ENCODE measurements at places on chromosomes 16 and 17. TPM values are rescaled to one million over a fixed set of nuclear protein-coding genes. Genes with fewer than 3 reads are reported as not detected.

CCL1 gene
- polyA plus RNA-seq = not detected

TMC7 gene
- polyA plus RNA-seq = 6.0 TPM

GH1 gene
- polyA plus RNA-seq = not detected

PRSS33 gene
- polyA plus RNA-seq = 0.21 TPM

KCNH6 gene
- 1.7 TPM for polyA plus RNA-seq

GRCh38 chr16:22977294-22977697, 163.3 kb downstream of the HS3ST2 start:
- peak; percentile 32 for DNase-seq
- H3K4me1 ChIP-seq = no peaks in the 10 kb centered on the region
- peaks cover 3% of the 10 kb centered on the region for H3K27me3 ChIP-seq
- H3K36me3 ChIP-seq = no peaks in the 10 kb centered on the region

DNA sequence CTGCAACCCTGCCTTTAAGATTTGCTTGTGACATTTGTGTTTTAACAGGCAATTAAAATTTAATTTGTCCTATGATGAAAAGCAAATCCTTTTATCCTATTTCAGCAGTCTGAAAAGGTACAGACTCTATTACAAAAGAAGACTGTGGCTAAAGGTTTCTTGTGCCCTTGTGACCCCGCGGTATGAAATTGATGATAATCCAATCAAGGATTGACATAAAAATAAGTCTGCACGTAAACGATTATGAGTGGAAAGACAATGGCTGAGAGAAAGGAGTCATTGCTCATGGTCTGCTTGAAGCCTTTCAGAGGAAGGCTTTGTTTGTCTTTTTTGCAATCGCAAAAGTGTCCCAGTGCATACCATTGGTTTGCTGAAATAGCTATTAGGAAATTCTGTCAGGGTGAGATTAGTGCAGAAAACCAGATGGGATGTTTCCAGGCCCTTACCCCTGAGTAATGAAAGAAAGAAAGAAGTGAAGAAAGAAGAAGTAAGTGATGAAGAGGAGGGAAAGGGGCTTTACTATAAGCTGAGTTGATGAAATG, 867.8 kb upstream of the CDH8 start:
- H3K27ac ChIP-seq = no peak overlapping the region
- H3K36me3 ChIP-seq = no peaks in the 10 kb centered on the region
- no peaks in the 10 kb centered on the region for H3K27me3 ChIP-seq
- no peaks in the 10 kb centered on the region for H3K4me1 ChIP-seq
- H3K4me3 ChIP-seq = no peak overlapping the region

DNA sequence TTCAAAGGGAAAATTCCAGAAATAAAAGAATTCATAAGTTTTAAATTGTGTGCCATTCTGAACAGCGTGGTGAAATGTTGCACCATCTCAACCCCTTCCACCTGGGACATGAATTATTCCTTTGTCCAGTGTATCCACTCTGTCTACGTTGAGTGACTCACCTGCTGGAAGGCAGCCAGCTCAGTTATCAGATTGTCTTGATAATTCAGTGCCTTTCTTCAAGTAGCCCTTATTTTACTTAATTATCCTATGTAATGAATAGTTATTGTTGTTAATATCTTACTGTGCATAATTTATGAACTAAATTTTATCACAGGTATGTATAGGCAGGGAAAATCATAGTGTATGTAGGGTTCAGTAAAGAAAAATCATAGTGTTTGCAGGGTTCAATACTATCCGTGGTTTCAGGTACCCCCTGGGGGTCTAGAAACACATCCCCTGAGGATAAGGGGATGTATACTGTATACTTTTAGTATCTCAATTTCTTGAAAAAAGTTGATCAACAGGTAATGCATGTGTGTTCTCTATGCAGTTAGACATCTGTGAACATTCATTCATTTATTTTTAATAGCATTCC, 7.7 kb upstream of the PCTP start:
- no peak for DNase-seq
- no peak overlapping the region for H3K4me3 ChIP-seq
- H3K27me3 ChIP-seq = no peaks in the 10 kb centered on the region
- no peak overlapping the region for H3K27ac ChIP-seq
- H3K36me3 ChIP-seq = no peaks in the 10 kb centered on the region

GRCh38 chr16:4052096-4052495, 64.1 kb downstream of the ADCY9 start:
- H3K27me3 ChIP-seq = peaks cover 3% of the 10 kb centered on the region
- no peak overlapping the region for H3K27ac ChIP-seq
- H3K36me3 ChIP-seq = no peaks in the 10 kb centered on the region
- H3K4me1 ChIP-seq = peaks cover 28% of the 10 kb centered on the region
- no peak for DNase-seq
- no peak overlapping the region for H3K4me3 ChIP-seq

- no peaks in the 10 kb centered on the region for H3K27me3 ChIP-seq
- no peak overlapping the region for H3K27ac ChIP-seq
- no peak overlapping the region for H3K4me3 ChIP-seq
- DNase-seq = no peak
Measured at GRCh38 chr17:18267927-18268711, 7.7 kb downstream of the MIEF2 start.

DNA sequence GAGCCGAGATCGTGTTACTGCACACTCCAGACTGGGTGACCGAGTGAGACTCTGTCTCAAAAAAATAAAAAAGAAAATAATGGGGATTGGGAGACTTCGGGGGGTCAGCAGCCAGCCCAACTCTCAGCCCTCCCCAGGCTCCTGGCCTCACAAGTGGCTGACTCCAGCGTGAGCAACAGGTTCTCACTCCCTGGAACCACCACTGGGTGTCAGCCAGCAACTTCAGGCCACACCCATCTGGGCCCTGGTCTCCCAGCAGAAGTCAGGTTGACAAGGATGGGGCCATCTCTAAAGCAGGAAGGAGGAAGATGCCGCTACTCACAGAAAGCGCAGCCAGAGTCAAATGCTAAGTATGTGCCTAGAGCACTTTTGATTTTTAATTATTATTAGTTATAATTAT, 139.4 kb downstream of the C16orf78 start:
- H3K27me3 ChIP-seq = no peaks in the 10 kb centered on the region
- H3K36me3 ChIP-seq = peaks cover 3% of the 10 kb centered on the region
- peaks cover 49% of the 10 kb centered on the region for H3K4me1 ChIP-seq
- DNase-seq = no peak

DNA sequence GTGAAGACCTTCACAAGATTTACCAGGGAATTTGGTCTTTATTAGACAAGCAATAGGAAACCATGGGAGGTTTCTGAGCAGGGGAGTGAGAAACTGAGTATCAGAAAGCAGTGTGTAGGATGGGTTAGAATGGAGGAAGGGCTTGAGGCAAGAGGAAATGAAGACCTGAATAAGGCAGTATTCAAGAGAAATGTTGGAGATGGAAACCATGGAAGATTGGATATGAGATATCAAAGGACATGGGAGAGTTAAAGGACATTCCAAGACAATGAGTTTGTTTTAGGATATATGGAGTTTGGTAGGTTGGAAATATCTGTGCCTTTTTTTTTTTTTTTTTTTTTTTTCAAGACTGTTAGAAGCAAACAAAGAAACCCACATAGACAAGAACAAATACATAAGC, 21.3 kb upstream of the FAM20A start:
- no peaks in the 10 kb centered on the region for H3K27me3 ChIP-seq
- no peak for DNase-seq
- H3K27ac ChIP-seq = no peak overlapping the region
- no peaks in the 10 kb centered on the region for H3K36me3 ChIP-seq
- no peak overlapping the region for H3K4me3 ChIP-seq
- H3K4me1 ChIP-seq = no peaks in the 10 kb centered on the region

DNA sequence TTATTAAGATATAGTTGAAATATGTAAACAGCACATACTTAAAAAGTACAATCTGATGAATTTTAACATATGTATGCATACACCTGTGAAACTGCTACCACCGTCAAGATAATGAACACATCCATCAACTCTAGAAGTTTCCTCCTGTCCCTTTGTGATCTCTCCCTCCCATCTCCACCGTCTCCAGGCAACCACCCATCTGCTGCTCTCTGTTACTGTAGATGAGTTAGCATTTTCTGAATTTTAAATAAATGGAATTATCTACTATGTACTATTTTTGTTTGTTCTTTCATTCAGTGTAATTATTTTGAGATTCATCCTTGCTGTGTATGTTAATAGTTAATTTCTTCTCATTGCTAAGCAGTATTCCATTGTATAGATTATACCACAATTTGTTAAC, 40.2 kb upstream of the SMPD3 start:
- no peak overlapping the region for H3K27ac ChIP-seq
- peaks cover 7% of the 10 kb centered on the region for H3K4me1 ChIP-seq
- no peaks in the 10 kb centered on the region for H3K27me3 ChIP-seq

DNA sequence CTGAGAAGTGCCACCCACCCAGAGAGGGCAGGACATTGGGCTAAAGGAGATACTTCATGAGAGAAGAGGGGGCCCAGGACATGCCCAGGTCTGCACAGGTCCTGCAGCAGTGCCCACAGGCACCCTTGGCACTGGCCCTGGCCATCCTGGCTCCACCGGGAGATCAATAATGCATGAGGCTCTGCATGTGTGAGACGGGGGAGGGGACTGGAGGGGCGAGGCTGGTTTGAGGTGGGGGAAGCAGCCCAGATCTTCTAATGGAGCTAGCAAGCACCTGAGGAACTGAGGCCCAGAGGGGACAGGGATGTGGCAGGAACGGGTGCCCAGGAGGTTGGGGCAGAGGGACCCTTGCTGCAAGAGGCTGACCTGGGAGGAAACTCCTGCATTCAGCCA, 567 bp downstream of the OSBPL7 start:
- no peaks in the 10 kb centered on the region for H3K27me3 ChIP-seq
- H3K4me1 ChIP-seq = peaks cover 32% of the 10 kb centered on the region
- H3K4me3 ChIP-seq = peak overlapping the region; percentile 84
- peaks cover 60% of the 10 kb centered on the region for H3K36me3 ChIP-seq
- DNase-seq = no peak

GRCh38 chr16:12024429-12024828, 47.9 kb downstream of the SNX29 start:
- no peak for DNase-seq
- H3K27ac ChIP-seq = no peak overlapping the region
- H3K27me3 ChIP-seq = no peaks in the 10 kb centered on the region
- H3K36me3 ChIP-seq = no peaks in the 10 kb centered on the region
- peaks cover 5% of the 10 kb centered on the region for H3K4me1 ChIP-seq
- no peak overlapping the region for H3K4me3 ChIP-seq

- peaks cover 40% of the 10 kb centered on the region for H3K4me1 ChIP-seq
- H3K27ac ChIP-seq = no peak overlapping the region
- no peak overlapping the region for H3K4me3 ChIP-seq
- H3K36me3 ChIP-seq = peaks cover 3% of the 10 kb centered on the region
- H3K27me3 ChIP-seq = no peaks in the 10 kb centered on the region
Measured at GRCh38 chr17:7347630-7348477, 4.1 kb upstream of the KCTD11 start.

GRCh38 chr17:46964315-46965265, 14.5 kb downstream of the RPRML start:
- H3K4me1 ChIP-seq = no peaks in the 10 kb centered on the region
- no peak overlapping the region for H3K27ac ChIP-seq
- DNase-seq = no peak

GRCh38 chr17:83054518-83055125, 24.8 kb upstream of the METRNL start:
- H3K36me3 ChIP-seq = no peaks in the 10 kb centered on the region
- H3K4me1 ChIP-seq = peaks cover 27% of the 10 kb centered on the region
- no peak overlapping the region for H3K4me3 ChIP-seq
- H3K27ac ChIP-seq = no peak overlapping the region
- no peaks in the 10 kb centered on the region for H3K27me3 ChIP-seq
- no peak for DNase-seq

All from spinal cord (tissue), 10 donors.